Stimulated activated CD4-positive, alpha-beta T cell treated with anti-CD3 and anti-CD28 coated beads, Interleukin-12 subunit alpha, Interleukin-12 subunit beta, amount 100 ng/mL, for 4 hours (primary cell): ENCODE measurements at places on chromosomes 1 and 21.

GRCh38 chr1:220734571-220735326, 13.4 kb upstream of the MTARC2 start:
- DNase-seq = no peak

GRCh38 chr1:212104586-212105325, 69.2 kb downstream of the DTL start:
- no peak for DNase-seq

GRCh38 chr1:171784784-171785183, 3.3 kb downstream of the METTL13 start:
- no peak for DNase-seq

DNA sequence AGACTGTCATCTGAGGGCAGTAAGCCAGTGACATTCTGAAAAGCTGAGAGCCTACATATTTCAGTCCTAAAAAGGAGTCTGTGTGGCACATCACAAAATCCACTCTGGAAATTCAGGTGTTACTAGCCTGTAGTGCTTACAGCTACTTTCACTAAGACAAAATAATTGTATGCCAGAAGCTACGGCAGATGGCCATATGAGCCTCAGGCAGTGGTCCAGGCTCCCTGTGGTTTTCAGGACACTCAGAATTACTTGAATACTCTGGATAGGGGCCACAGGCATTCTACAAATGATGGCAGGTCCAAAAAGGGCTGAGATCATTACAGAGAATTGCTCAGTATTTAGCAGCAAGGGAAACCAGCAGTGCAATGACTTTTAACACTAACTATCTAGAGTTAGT, 527.1 kb downstream of the MRPL39 start:
- no peak for DNase-seq

DNA sequence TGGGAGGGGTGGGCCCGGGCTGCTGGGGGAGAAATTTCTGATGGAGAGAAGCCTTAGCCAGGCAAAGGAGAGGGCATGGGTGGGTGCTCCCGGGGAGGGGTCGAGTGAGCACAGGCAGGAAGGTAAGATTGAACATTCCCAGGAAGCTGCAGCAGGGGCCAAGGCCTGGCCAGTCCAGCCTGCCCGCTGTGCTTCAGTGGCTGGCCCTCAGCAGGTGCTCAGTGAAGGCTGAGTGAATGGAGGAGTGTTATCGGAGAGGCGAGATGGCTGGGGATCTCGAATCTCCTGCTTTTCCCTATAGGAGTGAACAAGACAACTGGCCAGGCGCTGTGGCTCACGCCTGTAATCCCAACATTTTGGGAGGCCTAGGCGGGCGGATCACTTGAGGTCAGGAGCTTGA, 20.9 kb downstream of the SPSB1 start:
- no peak for DNase-seq

GRCh38 chr21:36688324-36688723, 10.6 kb upstream of the SIM2 start:
- no peak for DNase-seq

DNA sequence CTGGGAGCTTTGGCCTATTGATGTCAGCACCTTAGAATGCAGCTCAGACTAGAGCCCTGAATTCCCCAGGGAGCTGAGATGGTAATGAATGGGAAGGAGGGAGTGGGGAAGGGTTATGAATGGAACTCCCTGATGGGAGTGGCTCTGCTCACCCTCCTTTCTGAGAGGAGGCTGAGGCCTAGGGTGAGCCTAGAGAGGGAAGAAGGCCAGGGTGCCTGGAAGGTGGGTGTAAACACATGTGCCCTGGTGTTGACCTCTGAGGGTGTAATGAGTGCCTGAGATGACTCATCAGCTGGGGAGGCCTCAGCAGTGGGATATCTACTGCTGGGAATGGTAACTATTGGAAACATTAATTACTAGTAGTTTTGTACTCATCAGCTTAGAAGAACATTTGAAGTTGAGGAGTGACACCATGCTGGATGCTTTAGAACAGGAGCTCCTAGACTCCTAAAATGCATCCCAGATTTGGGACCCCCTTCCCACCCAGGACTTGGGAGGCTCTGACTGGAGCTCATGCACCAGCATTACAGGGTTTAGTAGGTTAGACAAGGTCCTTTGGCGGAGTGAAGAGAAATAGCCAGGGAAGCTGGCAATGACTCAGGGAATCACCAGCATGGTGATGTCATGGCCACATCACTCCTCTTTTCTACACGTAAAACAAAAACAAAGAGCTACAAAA, 16.0 kb upstream of the PIGV start:
- DNase-seq = no peak

DNA sequence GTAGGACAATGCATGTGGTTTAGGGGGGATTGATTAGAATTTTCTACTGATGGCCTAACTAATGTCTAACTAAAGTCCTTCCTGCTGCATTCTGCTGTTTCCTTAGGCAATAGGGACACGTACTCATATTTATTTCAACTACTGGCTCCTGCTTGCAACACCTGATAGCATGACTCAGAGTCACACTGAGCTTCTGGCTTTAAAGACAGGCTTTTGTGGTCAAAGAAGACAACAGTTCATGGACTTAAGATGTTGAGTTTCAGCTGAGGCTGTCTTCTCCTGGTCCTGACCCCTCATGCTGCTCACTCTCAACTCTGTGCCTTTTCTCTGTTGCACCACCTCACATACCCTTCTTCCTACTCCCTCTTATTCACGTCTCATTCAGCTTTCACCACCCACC, 29.1 kb upstream of the TRABD2B start:
- no peak for DNase-seq

GRCh38 chr21:33750017-33750416, 107.7 kb downstream of the ITSN1 start:
- DNase-seq = no peak

- no peak for DNase-seq
Observed at GRCh38 chr1:10716840-10717239, 79.6 kb downstream of the CASZ1 start.

GRCh38 chr1:207321079-207321789, at the start of gene CD55:
TSS of gene CD55 (plus strand) at chr1:207321678. CDS start at chr1:207321766, 88 bp downstream.
- peak; percentile 86 for DNase-seq

DNA sequence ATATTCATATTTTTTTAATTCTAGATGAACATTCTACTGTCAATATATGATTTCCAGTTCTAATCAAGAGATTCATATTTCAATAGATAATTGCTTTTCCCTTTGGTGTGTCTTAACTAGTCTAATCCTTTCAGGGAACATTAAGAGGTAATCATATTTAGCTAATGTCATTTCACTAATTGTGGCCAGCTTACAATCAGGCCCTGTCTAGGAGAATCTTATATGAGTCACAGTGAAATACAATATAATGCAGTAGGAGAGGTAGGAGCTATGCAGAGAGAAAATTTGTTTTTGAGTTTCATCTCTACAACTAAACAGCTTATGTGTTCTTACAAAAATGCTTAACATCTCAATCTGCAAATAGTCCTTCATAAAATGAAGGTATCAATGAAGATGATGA, 85.9 kb downstream of the DPYD start:
- DNase-seq = no peak

DNA sequence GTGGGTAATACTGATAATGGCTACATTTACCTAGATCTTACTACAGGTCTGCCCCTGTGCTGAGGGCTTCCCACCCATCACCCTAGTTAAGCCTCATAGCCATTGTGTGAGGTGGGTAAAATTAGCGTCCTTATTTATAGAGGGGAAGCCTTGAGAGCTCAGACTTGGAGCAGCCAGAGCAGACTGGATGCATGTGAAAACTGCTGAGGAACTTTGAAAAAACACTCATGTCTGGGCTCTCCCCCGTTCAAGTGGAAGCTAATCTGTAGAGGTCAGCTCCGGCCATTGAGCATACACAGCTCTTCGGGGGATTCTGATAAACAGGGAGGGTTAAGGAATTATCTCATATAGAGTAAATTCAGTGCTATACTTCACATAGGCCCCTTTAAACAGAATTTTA, 389.7 kb downstream of the RPS6KC1 start:
- DNase-seq = no peak

GRCh38 chr1:212664409-212665199, 35.0 kb downstream of the BATF3 start:
- DNase-seq = no peak

- no peak for DNase-seq
Observed at GRCh38 chr1:4561205-4561604, 93.2 kb upstream of the AJAP1 start.

DNA sequence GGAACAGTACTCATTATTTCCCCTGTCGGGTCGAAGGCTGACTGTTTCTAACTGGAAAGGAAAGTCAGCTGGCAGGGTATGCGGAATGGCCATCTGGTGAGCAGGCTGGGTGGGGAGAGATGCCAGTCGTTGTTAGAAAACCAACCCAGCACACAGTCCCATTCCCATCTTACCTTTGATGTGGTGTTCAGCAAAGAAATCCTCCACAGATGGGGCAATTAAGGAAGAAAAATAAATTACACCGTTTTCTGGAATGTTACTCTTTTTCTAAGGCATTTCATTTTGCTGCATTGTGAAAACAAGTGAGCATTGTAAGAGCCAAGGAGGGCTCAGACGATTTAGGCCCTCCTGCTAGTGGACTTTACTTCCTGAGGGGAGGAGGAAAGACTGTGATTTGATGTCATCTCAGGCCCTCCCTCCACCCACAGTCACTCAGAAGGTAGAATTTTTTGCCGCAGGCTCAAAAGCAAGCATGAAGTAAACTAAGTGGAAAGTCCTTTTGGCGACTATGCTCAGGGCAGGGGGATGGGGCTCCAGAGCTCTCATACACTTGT, at the start of gene SLC16A4:
SLC16A4 (minus strand) TSS at position 335 of the 554 bp plus-strand sequence. CDS start 1,703 bp downstream, outside the sequence.
- no peak for DNase-seq

- no peak for DNase-seq
Observed at GRCh38 chr1:220028346-220028895, 17.9 kb downstream of the EPRS1 start.

DNA sequence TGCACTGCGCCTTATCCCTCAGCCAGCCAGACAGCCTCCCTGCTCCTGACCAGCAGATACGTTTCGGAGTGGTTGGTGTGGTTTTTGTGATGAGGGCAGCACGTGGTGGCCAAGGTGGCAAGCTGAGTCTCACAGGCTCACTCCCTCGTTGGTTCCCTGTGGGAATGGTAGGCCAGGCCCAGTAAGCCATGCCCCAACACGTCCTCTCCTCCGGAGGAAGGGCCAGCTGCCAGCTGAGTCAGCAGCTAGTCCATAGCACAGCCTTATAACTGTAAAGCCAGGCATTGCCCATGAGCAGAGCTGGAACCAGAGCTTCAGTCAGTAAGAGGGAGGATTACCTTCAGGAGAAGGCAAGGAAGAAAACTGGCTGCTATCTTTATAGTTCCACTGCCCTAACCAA, 29.5 kb downstream of the SZRD1 start:
- no peak for DNase-seq

- no peak for DNase-seq
Observed at GRCh38 chr1:92953491-92953890, 7.8 kb downstream of the DIPK1A start.

GRCh38 chr1:90510143-90510542, 207.0 kb downstream of the BARHL2 start:
- DNase-seq = no peak

DNA sequence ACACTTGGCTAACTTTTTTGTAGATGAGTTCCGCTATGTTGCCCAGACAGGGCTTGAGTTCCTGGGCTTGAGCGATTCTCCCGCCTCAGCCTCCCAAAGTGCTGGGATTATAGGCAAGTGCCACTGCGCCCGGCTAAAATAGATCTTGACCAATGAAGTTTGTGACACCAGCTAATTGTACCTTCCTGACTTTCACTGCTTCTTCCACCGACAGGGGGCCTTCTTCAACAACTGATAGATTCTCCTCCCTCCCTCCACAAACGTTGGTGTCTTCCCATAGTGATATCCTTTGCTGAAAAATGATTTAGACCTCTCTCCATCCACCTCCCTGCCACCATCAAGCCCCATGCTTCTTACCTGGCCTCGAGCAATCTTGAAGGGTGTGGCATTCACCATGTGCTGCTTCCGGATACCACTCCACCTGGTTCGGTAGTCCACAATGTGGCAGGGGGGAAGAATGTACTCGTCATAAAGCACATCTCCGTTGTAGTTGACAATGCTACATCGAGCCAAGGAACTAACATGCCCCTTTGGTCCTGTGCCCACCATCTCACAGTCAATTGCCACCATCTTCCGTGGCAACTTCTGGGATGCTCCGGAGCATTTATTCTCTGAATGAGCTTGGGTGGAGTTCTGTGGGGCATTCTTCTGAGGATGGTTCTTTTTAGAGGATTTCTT, 1.6 kb upstream of the METTL25B start:
- no peak for DNase-seq

GRCh38 chr1:51950701-51951100, 39.8 kb downstream of the RAB3B start:
- no peak for DNase-seq

GRCh38 chr21:25107708-25108107, 499.6 kb downstream of the MRPL39 start:
- no peak for DNase-seq

DNA sequence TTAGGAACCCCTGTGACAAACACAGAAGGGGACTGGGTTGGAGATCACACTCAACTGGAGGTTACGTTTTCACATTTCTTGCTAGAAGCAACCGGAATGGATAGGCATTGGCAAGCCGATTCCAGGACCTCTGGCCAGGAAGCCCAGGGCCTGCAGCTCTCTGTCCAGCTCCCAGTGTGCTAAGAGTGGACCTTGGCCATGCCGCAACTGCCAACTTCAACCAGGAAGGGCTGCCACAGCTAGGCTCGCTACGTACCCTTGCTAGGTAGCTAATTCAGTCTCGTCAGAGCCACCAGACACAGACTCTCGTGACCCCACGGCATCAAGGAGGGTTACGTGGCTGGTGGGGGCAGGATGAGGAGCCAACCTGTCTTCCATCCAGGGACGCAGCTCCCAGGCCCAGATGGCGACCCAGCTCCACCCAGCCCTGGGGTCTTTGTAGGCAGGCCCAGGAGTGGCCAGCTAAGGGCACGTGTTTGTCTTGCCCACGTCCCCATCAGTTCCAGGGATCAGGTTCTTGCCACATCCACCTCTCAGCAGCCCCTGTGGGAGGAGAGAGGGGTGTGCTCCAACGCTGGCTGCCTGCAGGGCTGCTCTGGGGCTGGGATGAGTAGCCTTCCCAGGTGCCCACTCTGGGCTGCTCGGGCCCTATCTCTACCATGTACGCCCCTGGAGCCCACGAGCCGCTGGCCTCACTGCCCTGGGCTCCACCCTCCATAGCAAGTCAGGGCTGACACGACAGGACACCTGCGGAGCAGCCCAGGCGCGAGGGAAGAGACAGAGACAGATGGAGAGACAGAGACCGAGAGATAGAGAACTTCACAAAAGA, 39.2 kb downstream of the UBE2G2 start:
- no peak for DNase-seq

- no peak for DNase-seq
Observed at GRCh38 chr1:231465051-231465450, 43.0 kb upstream of the EGLN1 start.

GRCh38 chr1:174788981-174789380, 210.8 kb upstream of the CACYBP start:
- no peak for DNase-seq

DNA sequence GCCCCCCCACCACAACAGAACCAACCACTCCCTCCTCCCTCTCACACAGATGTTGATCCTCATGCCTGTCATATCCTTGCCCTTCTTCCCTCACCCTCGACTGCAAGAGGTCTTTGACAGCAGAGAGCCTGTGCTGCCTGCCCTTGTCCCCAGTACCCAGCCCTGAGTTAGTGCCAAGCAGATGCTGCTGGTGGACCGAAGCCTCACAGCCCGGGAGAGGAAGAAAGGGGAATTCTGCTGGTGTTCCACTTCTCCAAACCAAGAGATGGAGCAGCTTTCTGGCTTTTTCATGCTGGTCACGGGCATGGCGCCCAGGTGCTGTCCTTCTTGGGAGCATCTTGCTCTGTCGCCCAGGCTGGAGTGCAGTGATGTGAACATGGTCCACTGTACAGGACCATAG, 69.1 kb downstream of the SLC66A1 start:
- DNase-seq = no peak
